AG09319 (cell line): ENCODE measurements at places on chromosomes 3 and 15.

DNA sequence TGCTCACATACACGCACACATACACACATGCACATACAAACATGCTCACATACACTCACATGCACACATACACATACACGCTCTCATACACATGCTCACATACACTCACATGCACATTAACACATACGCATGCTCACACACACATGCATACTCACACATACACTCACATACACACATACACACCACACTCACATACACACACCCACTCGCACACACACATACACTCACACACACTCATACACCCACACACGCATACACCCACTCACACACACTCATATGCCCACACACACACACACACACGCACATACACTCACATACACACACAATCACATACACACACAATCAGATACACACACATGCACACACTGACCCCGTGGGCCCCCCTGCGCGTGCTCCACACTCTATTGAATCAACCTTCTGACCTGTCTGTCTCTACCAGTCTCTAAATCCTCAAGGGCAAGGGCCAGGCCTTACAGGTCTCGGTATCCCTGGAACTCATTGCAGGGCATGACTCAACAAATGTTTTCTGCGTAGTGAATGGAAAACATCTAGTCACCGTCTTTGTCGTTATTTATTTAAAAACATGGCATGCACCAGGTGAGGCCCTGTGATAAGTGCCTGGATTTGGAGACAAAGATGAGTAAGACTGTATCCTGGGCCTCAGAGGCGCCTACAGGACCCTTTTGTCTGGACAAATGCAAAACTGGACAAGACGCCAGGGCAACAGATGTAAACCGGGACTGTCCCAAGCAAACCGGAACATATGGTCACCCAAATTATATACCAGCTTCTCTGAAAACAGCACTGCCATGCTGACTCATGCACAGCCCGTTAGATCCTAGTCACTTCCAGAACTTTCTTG is 41.8 kb downstream of the GRK7 start:
- DNase-seq = no peak

DNA sequence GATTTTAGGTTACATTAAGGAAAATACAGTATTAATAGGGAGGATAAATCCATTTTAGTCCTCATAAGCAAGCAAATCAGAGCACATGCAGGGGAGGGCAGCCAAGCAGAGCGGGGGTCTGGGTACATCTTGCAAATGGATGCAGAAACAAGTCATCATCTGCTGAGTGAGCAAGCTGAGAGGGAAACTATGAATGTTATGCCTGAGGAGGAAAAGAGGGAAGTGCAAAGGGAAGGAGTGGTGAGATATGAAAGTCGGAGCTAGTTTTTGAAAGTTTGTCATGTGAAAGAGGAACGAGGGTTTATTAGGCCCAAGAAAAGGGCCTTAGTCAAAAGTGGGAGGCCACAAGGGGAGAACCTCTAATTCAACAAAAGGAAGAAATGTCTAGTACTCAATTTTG is 15.4 kb downstream of the PTX3 start:
- DNase-seq = no peak

DNA sequence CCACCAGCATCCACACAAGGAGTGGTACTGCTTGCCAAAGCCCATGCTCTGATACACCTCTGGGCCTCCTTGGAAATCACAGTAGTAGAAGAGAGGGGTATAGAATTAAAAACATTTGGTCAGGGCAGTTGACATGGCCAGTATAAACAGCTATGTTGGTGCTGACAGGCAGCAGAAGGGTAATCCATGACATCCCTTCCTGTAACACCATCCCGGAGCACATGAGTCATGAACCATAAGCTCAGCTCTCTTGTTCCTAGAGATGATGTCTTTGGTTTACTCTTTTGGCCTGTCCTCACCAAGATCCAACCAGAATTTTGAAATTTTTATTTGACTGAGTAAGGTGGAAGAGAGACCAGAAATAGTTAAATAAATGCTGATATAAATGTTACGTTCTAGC is 132.6 kb upstream of the CTDSPL start:
- no peak for DNase-seq

GRCh38 chr15:92889390-92890107 is 10.6 kb upstream of the CHD2 start:
- no peak for DNase-seq

DNA sequence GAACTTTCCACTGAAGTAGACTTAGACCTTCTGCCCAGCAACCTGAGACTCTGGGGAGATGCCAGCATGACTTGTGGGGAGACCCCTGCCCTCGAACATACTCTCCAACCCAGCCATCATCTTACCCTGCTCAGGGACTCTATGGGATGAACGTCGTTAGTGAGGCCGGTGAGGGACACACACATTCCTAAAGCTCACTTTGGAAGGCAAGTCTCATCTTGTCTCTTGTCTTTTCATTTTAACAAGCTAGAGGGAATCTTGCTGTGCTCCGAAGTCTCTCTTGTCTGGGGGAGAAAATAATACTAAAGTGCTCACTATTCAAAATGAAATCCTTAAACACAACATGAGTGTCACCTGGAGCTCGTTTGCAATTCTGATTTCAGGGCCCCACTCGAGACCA is 239.5 kb upstream of the HES1 start:
- no peak for DNase-seq

GRCh38 chr3:114558271-114558670 is 264.4 kb downstream of the TIGIT start:
- no peak for DNase-seq

DNA sequence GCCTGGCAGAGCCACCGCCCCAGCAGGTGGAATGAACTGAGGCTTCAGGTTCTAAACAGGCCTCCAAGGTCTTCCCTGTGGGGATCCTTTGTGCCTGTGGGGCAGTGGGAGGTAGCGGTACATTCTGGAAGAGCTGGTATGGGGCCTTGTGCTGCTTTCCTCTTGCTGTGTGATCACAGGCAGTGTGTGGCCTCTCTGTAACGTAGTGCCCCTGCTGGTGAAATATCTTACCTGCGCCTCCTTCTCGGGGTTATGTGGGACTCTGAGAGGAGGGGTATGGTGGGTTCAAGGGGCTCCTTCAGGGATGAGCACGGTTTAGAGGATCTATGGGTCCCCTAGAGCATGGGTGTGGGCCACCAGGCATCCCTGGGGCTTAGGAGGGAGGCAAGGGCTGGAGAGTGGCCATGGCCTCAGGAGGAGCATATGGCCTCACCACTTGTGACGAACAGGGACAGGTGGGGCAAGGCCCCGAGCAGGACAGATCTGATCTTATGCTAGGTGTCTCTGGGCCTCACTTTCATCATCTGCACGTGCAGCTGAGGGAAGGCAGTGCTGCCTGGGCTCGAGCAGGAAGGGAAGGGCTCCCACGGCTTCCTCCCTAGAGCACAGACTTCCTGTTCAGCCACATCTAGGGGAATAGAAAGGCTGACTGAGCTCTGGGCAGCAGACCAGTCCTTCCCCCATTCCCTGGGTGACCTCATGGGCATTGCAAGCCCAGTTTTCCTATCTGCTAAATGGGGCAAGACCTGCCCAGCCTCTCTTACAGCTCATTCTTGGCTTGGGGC is 1.9 kb upstream of the ALS2CL start:
- no peak for DNase-seq

- DNase-seq = no peak
Measured at GRCh38 chr3:123692041-123692440, 107.2 kb upstream of the HACD2 start.

DNA sequence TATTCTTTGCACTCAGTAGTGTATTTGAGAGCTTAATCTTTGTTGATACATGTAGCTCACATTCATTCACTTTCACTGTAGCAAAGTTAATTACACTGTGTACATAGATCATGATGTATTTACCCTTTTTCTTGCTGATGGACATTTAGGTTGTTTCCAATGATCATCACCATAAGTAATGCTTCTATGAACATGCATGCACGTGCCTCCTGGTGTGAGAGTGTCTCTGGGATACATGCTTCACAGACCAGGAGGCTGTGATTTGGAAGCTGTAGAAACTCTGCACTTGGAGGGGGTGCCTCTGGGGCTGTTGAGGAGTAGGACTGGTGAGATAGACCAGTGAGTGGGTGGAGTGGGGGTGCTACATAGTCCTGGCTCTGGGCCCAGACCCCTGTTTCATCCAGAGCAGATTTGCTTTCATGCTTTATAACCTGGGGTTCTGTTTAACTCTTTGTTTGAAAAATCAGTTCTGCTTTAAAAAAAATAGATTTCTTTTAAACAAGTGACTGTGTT is 18.2 kb upstream of the SMAD3 start:
- no peak for DNase-seq

DNA sequence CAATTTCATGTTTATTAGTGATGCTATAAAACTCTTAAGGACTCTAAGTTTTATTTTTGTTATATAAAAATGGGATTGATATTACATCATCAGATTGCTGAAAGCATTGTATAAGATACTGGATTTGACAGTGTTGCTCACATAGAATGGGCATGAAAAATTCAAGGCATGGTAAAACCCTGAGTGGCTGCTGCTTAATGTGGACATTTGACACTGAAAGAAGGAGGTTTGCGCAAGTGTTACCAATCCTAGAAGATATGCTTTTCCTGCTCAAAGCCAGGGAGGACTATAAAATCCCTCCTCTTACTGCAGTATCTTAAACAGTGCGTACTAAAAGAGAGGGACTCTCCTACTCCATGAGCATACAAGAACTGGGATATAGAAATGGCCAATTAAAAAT is 65.8 kb upstream of the PTX3 start:
- DNase-seq = no peak

- no peak for DNase-seq
Measured at GRCh38 chr3:124699686-124700396, 30.4 kb upstream of the UMPS start.

- DNase-seq = peak; percentile 59
Measured at GRCh38 chr3:172658344-172659245, 52.3 kb downstream of the NCEH1 start.

DNA sequence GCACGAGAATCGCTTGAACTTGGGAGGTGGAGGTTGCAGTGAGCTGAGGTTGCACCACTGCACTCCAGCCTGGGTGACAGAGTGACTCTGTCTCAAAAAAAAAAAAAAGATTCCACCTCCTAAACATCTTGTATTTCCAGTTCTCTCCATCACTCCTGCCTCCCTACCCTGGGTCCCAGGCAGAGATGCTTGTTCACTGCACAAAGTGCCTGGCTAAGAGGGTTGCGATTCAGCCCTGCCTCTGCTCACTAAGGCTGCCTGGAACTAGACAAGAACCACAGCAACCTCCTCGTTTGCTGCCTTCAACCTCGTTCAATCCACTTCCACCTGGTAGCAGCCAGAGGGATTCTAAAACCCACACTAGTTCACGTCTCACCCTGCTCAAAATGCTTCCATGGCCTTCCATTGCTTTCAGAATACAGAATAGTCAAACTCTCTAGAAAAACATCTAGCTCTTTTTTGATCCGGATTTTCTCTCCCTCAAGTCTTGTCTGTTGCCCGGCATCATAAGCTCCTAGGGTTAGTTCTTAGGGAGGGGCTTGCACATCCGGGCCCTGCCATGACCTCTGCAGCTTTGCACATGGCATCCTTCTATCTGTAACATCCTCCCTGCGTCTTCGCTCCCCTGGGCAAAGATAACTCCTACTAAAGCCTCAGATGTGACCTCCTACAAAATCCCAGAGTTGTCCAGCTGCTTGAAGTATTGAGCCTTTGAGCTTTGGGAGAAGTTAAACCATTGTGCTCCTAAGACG is 1.0 kb upstream of the MCM2 start:
- no peak for DNase-seq

- DNase-seq = no peak
Measured at GRCh38 chr15:66865622-66866611, 163.9 kb downstream of the SMAD6 start.

GRCh38 chr15:27741226-27741860 is 357.8 kb downstream of the OCA2 start:
- DNase-seq = no peak

GRCh38 chr15:70643783-70644125 is 119.6 kb downstream of the UACA start:
- no peak for DNase-seq

- no peak for DNase-seq
Measured at GRCh38 chr3:137335478-137335877, 377.7 kb downstream of the IL20RB start.

- no peak for DNase-seq
Measured at GRCh38 chr3:141330235-141330634, 38.1 kb upstream of the ZBTB38 start.

GRCh38 chr3:144622845-144623244 is 651.2 kb downstream of the DIPK2A start:
- DNase-seq = no peak

DNA sequence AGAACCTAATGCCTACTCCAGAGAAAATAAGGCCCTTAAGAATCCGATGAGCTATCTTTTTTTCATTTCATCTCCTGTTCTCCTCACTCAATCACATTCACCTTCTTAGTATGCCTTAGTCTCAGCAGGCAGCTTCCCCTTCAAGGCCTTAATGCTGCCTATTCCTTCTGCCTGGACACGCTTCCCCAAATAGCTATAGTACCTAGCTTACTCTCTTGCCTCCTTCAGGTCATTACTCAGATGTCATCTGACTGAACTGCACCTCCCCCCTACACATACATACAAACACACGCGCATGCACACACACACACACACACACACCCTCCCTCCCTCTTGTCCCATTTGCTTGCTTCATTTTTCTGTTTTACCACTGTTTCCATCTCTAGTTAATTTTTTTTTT is 191.5 kb upstream of the MLF1 start:
- DNase-seq = no peak

DNA sequence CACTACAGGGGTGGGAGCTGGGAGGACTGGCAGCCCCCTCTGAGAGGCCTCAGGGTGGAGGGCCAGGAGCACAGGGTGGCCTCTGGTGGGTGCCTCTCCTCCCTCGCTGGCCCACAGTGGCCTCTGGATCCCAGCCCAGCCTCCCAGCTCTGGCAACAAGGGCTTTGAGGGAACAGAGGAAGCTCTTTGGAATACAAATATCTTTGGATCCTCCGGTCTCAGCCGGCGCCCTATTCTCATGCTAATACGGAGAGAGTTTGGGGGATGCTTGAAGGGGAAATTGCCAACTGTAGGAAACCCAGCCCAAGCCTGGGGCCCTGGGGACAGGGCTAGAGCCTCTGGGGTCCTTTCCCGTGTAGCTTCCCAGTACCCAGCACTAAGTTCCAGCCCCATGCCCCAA is 33.4 kb upstream of the INSYN1 start:
- DNase-seq = no peak
